ENCODE measurements at places on chromosomes 4 and X. TPM values are rescaled to one million over a fixed set of nuclear protein-coding genes. Genes with fewer than 3 reads are reported as not detected.

GRCh38 chr4:153529646-153530045, 63.5 kb downstream of the TMEM131L start:
- no peak for DNase-seq

GRCh38 chr4:143477487-143477886, 36.0 kb upstream of the SMARCA5 start:
- no peak for DNase-seq

- no peak for DNase-seq
These were observed 152.6 kb downstream of the ARHGAP10 start for GRCh38 chr4:147884536-147884935.

DNA sequence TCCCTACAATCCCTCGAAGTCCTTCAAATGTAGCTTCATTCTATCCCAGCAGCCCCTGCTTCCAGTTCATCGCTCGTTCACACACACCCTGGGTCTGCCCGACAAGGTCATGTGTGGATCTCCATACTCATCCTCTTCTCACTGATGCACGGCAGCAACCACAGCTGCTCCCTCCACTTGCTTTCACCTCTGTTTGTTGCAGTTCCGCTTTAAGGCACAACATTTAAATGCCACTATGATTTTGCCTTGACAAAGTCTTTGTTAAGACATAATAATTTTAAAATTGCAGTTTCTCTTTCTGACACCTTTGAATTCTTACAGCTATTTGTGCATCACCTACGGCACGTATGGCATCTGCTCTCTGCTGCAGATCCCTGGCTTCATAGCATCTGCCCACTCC, 1.8 kb downstream of the ODAPH start:
- no peak for DNase-seq

DNA sequence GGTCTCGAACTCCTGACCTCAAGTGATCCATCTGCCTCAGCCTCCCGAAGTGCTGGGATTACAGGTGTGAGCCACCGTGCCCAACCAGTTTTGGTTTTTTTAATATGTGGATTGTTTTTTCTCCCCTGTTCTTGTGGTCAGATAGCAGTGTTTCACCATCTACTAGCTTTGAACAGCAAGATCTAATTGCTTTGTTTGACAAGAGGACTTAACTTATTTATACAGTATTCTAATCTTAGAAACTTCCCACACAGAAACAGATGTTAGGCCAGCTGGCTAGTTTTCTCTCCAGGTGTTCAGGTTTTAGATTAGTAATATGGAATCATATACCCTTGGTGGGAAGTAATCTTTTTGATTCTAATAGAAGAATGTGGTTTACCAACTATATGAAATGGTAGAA, 12.9 kb downstream of the ING2 start:
- DNase-seq = no peak

- DNase-seq = no peak
These were observed 52.2 kb downstream of the ADRA2C start for GRCh38 chr4:3818371-3818770.

DNA sequence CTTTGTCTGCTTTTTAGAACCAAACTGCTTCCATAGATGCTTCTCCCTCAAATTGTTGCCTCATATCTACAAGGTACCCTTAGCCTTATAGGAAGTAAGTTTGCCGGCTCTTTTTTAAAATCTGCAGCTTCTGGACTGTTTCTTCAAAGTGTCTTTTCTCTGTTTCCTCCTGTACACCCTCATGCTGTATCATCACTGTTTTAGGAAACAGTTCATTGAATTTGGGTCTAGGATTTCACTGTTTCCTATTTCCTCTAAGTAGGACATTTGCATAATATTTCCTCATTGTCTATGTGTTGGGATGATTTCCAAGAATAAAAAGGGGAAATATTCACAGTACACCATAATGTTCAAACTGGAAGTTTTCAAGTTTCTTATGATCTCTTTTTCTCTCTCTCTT, 43.0 kb downstream of the BANK1 start:
- DNase-seq = no peak

- DNase-seq = no peak
These were observed 115.1 kb upstream of the PCDH18 start for GRCh38 chr4:137647375-137647774.

DNA sequence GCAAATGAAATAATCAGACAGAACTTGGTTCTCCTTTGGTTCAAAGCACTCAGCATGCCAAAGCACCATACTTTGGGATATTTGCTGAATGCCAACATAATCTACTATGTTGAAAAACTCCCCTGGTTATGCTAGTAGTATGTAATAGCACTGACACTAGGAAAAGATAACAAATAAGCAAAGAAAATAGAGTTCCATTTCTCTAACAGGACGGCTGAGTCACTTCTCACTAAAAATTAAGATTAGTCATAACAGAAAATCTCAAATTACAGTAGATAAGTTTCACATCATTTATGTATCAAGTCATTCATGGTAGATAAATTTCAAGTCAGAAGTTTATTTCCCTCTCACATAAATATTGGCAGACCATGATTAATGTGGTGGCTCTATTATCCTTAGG, 17.9 kb downstream of the PDHA2 start:
- peak; percentile 56 for DNase-seq

GRCh38 chr4:109211671-109212070, 90.8 kb downstream of the COL25A1 start:
- no peak for DNase-seq

GRCh38 chrX:118961866-118962560, 12.4 kb upstream of the LONRF3 start:
- peak; percentile 25 for DNase-seq

GRCh38 chr4:13611283-13611842, 16.2 kb downstream of the BOD1L1 start:
- peak; percentile 53 for DNase-seq

DNA sequence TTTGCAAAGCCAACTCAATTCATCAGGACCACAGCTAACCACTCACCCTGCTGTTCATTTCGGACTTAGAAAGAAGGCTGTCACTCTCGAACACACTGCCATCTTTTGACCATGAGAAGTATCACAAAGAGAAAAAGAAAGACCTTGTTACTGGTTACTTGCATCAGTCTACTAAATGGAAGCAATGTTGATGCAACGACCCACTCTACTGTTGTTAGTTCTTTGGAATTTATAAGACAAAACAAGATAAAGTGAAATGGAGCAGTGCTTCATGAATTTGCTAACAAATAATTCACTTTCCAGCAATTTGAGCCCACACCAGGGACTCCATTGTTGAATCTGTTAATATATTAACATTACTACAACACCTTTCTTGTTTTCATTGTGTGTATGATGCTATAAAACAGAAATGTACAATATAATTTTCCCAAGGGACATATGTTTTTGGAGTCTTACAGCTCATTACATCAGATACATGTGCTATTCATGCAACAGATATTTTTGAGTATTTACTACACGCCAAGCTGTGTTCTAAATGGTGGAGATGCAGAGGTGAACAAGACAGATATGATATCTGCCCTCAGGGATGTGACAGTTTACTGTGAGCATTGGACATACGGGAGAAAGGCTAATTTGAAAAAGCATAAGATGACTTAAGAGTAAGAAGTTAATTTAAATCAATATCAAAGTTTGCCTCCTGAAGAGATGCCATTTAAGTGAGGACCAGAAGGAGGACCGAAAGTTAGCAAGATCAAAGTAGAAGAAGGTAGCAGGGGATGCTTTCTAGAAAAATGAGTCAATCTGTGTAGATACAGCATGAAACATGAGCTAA, 87.2 kb downstream of the AREG start:
- DNase-seq = peak; percentile 87

GRCh38 chrX:39576041-39576872, 521.5 kb downstream of the BCOR start:
- DNase-seq = no peak

GRCh38 chrX:133213117-133213516, 5.0 kb downstream of the TFDP3 start:
- no peak for DNase-seq

DNA sequence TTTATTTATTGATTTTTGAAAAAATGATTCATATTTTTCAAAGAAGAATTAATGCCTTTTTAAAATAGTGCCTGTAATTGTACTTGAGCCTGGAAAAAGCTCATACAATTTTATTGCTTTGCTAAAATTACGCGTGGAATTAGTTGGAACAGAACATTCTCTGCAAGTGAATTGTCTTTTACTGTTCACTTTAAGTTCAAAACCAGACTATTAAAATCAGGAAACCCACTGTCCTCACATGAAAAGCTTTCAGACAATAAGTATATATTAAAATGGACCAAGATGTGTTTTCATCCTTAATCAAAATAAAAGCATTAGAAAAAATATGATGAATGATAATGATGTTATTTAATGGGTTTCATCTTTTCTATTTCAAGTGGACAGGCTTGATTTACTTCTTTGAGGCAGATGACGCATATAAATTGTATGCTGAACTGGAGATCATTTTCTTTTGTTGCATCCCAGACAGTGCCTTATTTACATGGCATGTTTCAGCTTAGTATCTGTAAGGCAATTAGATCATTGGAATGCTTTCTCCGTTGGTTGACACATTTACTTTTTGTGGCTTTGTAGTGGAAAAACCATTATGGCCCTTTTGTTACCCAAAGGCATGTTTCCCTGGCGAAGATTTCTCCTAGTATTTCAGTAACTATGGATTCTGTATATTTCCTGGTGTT, 299.0 kb upstream of the MAGEC2 start:
- no peak for DNase-seq

- no peak for DNase-seq
These were observed 2.3 kb upstream of the FOXP3 start for GRCh38 chrX:49266523-49267445.

DNA sequence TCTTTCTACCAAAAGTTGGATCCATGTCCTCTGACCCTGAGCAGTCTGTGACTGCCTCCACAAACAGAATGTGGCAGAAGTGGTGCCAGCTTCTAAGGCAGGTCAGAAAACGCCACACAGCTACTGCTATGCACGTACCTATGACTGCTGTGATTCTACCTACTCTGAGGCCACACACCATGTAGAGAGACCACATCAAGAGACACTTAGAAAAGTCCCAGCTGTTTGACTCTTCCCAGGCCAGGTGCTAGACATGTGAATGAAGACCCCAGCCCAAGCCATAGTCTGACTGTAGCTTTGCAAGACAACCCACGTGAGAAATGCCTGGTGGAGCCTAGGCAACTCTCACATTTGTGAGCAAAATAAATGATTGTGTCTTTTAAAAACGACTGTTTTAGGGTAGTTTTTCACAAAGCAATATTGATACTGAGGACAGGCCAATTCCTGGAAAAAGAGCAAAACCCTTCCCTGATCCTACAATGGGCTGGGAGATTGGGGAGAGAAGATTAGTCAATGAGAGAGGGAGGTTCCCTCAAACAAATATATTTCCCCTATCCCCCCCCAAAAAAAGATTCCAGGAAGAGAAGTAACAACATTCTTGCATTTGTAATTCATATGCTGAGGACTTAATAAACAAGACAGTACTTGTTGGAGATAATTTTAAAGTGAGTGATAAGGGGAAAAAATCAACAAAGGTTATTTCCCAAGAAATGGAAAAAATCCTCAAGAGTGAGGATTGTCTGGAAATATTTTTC, 33.3 kb downstream of the FRYL start:
- DNase-seq = peak; percentile 93

DNA sequence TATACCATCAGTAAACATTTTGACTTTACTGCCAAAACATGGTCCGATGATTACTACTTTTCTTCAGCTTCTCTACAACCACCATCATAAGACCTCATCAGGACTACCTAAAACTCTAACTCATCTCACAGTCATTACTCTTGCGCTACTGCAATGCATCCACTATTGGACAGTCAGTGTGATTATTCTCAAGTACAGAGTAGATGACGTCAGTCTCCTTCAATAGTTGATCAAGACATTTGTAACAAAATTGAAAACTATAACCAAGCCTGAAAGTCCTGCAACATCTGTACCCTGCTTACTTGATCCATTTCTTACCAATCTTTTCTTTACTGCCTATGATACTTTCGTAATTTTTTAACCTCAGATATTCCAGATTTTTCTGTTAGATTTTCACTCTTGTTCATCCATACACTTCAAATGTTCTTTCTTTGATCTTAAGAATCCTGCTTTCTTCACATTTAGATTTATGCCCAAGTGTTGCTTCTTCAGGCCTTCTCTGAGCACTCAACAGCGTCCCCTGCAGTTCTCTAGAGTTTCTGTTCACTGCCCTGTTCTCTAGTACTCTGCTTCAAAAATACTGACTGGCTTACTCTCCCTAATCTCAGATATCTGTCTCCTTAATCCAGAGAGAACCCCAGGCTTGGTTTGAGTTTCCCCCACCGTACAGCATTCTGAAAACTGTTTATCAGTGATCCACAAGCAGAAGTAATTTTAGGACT, 1517.6 kb downstream of the STIM2 start:
- DNase-seq = no peak

DNA sequence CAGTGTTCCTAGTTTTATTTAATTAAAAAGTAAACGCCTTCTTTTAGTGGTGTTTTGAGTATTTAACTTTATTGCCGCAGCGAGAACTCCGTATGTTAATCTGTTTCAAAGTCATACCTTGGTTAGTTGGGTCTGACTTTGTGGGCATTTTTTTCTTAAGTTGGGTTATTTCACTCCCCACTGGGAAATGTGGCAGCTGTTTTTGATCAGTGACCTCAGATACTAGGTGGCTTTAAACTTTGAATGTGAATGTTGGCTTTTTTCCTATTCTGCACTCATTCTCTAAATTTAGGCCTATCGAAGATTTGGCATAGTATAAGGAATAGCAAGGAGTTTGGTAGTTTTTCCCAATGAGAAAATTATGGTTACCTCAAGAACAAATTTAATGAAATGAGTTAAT, 85.9 kb downstream of the FIP1L1 start:
- no peak for DNase-seq

DNA sequence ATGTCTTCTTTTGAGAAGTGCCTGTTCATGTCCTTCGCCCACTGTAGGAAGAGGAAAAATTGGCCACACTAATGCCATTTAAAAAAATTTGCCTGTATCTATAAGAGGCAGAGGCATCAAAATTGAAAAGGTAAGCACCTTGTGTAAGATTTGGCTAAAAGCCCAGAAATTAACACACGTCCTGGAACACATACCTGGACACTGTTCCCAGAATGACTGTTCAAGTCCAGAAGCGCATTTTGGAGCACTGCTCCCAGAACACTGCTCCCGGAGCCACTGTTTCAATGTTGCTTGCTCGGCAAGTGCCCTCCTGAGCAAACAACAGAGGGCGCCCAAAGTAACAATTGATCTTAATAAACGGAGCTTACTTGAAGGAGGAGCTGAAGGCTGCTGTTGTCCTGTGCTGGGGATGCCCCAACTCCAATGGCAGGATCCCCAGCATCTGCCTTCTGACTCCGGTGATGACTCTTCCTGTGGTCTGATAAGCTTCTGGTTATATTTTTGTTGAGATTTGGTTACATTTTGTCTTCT, 1958.6 kb downstream of the C4orf33 start:
- peak; percentile 8 for DNase-seq

ZFP42 gene
- under 0.01 TPM for total RNA-seq

LANCL3 gene
- 0.26 TPM for total RNA-seq

ZFYVE28 gene
- total RNA-seq = 1.3 TPM

ADGRG2 gene
- total RNA-seq = 0.13 TPM

PITX2 gene
- not detected for total RNA-seq

F9 gene
- total RNA-seq = not detected

STARD8 gene
- total RNA-seq = not detected

N4BP2 gene
- total RNA-seq = 9.0 TPM

APLN gene
- under 0.01 TPM for total RNA-seq

RHOXF2B gene
- total RNA-seq = not detected

TASL gene
- not detected for total RNA-seq

CPLX1 gene
- not detected for total RNA-seq

UGT8 gene
- total RNA-seq = under 0.01 TPM
